ENCODE measurements at places on chromosomes 16 and 17.

- no peak for DNase-seq
These were observed 792 bp downstream of the PPP1R9B start for GRCh38 chr17:50149417-50150353.

DNA sequence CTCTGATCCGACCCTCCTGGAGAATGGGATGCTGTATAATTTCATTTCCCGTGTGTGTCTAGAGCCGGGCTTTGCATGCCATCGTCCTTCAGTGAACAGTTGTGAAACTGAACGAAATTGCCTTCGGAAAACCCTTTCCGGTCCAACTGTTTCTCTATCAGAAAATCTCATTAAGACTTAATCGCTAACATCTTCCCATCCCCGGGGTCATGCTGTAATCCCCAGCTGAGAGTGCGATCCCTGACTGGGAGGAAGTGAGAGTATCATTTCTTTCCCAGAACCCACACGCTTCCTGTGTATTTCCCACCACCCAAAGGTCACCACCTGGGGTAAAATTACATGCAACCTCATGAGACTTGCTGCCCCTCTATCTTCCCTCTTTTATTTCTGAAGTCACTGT, 75.6 kb upstream of the RBFOX1 start:
- no peak for DNase-seq

- DNase-seq = no peak
These were observed 41.1 kb upstream of the DHX8 start for GRCh38 chr17:43442711-43443110.

DNA sequence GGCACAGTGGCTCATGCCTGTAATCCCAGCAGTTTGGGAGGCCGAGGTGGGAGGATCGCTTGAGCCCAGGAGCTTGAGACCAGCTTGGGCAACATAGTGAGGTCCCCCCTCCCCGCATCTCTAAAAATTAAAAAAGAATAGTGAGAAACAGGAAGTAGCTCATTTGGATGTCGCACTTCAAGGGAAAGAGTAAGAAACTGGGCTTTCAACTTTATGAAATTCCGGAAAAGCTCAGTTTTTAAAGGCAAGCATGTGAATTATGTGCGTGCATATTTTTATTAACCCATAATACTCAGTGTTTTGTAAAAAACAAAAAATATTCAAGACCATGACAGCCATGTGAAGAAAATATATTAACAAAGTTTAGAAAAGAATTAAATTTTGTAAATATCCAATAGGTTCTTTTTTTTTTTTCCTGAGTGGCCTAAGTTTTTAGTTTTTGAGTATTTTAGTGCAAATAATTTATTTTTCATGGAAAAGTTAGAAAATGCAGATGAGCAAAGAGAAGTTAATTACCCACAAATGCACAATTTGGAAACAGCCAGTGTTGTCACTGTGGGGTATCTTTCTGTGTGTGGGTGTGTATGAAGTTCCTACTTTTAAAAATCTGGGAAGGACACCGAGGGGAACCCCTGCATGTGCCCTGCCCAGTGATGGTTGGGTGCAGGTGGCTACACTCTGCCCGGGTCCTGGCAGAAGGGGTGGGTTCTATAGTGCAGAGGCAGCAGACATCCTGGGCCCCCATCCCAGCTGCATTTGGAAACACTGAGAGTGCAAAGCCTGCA, 40.0 kb downstream of the CIBAR2 start:
- DNase-seq = no peak

DNA sequence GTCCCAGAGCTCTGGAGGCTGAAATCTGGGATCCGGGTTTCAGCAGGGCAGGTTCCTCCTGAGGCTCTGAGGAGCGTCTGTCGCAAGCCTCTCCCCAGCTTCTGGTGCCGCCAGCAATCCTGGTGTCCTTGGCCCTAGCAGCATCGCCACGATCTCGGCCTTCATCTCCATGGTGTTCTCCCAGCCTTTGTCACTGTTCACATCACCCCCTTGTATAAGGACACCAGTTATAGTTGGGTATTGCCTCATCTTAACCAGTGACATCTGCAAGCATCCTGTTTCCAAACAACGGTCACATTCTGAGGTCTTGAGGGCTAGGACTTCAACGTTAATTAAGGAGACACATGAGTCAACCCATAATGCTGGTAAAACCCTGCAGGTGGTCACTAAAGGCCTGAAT, 2.8 kb upstream of the PPP1R27 start:
- peak; percentile 69 for DNase-seq

GRCh38 chr16:49600536-49600935, 226.9 kb downstream of the C16orf78 start:
- DNase-seq = no peak

- DNase-seq = no peak
These were observed 37.7 kb upstream of the LCMT1 start for GRCh38 chr16:25073854-25074253.

- DNase-seq = no peak
These were observed 1570.0 kb upstream of the GOT2 start for GRCh38 chr16:60304066-60304465.

GRCh38 chr16:84408856-84409255, 40.5 kb downstream of the ATP2C2 start:
- no peak for DNase-seq

DNA sequence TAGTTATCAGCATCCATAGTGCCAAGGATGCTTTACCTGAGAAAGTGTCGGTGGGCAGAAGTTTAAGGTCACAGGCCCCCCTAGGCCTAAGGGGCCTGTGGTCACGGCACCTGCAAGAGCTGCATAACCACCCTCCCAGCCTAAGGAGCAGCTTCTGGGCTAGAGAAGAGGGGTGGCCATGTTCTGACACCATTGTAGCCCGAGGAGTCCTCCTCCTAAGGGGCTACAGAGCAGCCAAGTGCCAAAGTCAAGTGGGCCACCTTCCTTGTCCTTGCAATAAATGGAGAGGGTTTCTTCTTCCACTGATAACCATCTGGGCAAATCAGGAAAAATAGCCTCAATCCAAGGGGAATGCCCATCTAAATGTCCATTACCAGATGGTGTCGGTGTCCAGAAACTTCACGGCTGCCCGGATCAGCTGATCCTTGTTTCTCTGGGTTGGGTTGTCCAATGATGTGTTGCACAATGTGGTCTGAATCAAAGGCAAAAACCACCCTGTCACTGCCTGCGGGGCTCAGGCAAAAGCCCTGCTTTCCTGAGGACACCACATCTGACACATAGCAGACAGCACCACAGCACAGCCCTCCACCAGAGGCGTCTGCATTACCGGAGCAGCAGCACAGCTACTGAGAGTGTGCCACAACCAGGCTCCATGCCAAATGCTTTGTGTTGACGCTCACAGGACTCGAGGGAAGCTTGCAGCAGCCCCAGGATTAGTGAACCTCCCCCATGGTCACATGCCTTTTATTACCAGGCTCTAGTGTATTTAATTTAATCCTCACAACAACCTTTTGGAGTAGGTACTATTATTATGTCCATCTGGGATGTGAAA, 12.8 kb downstream of the ATPAF2 start:
- no peak for DNase-seq

DNA sequence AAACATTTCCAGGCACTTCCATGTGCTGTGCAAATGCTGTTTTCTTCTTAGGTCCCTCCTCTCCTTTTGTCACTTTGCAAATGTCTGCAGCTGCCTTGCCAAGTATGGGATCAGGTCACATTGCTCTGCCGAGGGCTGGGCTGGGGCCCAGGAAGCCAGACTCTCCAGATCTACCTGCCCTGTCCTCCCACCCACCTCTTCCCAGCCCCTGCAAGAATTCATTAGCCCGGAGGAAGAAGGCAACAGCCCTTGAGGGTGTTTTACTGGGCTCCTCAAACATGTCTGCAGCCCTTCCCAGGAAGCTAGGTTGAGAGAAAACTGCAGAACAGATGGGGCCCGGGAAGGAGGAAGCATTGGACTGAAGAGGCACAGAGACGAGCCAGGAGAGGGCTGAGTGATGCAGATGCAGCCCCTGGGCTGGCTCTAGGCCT, 47.1 kb downstream of the WSB1 start:
- DNase-seq = no peak

- DNase-seq = no peak
These were observed 27.2 kb downstream of the RPH3AL start for GRCh38 chr17:325270-326009.

DNA sequence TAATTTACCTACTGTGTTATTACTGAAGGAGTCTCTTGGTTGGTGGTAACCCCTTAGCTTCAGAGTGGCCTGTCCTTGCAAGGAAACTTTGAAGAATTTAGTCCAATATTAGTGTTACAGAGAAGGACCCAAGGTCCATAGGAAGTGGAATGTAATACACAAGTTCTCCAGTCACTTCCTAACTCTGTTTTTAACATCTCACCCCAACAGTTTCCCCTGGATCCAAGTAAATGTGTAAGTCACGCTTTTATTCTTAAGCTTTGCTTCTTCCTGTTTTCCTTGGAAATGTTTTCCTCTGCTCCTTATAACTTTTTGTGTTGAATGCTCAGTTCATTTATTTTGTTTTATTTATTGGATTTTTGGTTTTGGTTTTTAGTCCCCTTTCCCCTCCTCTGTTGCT, 25.9 kb upstream of the RPRML start:
- no peak for DNase-seq

DNA sequence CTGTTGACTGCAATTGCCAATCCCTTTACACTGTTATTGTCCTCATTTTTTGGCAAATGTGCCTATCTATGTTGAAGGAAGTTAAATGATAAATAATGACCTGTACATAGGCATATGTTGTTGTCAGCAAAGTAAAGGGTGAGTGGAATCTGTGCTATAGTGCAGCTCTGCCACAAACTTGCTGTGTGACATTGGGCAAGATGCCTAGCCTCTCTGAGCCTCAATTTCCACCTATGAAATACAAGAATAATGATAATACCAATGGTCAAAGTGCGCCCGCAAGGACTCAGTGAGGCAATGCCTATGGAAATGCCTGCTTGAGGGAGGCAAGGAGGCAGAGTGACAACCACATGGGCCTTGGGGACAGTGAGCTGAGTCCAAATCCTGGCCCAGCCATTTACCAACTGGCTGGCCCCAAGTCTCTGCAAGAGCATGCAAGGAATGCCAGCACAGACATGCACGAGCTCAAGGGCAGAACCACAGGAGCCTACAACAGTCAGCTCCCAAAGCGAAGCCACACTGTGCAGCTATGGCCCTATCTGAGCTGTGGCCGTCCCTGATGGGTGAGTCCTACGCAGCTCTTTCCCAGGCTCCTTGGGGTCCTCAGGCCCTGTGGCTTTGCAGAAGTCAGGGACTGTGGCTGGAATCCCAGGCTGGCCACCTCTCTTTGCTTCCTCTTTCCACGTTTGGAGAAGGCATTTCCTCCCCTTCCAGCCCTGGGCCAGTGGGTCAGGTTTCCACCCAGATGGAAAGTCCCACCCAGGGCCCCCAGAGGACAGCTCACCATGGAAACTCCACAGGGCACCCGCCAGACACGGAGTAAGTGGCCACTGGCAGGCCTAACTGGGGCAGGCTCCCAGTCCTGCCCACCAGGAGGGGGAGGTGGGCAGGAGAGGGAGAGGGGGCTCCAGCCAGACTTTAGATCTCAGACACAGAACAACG, 82.1 kb downstream of the ZNF423 start:
- DNase-seq = no peak

DNA sequence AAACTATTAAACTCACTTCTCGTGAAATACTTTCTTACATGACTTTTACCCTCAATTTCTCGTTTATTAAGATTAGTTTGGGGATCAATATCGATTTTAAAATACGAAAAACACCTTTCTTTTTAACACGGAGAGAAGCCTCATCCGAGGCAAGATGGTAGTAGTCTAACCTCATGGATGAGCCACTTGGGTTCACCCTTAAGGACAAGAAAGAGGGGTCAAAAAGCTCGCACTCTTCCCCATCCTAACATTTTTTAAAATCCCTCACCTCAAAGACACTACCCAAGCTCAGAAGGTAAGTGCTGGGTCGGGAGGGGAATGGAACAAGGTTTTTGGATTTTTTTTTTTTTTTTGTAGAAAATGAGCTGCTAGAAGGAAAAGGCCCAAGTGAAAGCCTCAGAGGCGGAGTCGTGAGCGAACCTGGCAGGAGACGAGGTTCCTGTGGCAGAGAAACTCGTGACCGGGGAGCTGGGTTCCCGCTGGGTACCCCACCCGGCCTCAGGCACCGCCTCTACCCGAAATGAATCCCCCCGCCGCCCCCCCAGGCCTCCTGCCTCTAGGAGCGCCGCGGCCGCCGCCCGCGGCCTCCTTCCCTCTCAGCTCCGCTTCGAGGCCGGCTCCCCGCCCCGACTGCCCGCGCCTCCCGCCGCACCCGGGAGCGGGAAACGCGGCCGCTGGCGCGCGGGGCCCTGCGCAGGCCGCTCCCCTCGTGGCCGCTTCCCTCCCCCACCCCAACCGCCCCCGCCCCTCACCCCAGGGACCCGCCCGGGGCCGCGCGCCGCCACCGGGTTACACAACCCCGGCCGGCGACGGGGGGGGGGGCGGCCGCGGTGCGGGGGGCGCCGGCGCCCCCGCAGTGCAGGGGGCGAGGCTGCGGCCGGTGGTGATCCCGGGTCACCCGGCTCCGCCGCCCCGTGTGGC, 1.6 kb downstream of the NUFIP2 start:
- no peak for DNase-seq

- peak; percentile 37 for DNase-seq
These were observed 383.4 kb downstream of the CDH11 start for GRCh38 chr16:64738321-64738960.

DNA sequence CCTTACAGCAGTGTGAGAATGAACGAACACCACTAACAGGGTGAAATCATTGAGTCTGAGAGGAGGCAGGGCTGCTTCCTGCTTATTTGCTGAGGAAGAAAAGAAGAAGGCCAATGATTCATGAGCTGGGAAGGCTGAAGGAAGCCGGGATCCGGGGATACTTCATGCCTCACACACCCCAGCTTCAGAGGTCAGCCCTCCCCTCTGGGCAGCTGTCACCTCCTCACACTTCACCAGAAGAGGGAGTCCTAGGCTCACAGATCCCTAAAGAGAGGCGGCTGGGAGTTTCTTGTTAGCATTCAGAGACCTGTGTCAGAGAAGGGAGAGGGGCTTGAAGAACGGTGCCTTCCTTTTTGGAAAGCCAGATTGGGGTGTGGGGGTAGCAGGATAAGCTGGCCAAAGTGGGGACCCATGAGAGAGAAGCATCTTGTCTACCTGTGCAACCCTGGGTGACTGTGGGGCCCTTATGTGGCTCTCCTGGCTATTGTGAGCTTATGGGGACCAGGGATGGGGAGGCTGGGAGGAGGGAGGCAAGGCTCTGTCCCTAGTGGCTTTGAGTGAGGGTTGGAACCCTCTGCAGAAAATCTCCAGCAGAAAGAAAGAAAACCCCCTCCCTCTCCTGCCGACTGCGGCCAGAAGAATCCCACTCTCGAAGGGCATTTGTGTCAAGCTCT, 94.6 kb downstream of the RGS9 start:
- DNase-seq = peak; percentile 71

GRCh38 chr17:2749784-2750181, 331 bp upstream of the CCDC92B start:
- no peak for DNase-seq

GRCh38 chr17:18213666-18214270, 11.7 kb upstream of the LLGL1 start:
- no peak for DNase-seq

All from BJ (cell line).